ENCODE measurements at places on chromosomes 3 and 15.

- DNase-seq, result no peak
Observed at GRCh38 chr3:170642882-170643601, 57.2 kb upstream of the SLC7A14 start.

DNA sequence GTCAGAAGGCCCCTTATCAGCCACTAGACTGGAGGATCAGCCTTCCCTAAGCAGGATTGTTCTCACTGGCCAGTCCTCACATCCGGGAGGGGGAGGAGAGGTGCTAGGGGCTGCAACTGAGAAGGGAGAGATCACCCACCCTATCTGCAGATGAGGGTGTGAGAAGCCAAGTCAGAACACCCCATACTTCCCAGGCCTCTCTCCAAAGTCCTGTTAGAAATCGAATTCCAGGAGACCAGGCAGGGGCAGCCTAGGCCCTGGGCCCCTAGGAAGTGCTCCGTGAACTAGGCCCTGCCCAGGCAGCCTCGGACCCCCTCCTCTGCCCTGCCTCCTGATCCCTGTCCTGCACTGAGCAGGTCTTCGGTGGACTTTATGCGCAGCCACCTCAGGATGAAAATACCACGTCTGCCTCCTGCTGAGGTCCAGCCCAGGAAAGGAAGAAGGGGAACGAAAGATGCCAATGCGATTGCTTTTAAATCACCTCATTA lies 933 bp downstream of the DZIP1L start:
- DNase-seq, result no peak

DNA sequence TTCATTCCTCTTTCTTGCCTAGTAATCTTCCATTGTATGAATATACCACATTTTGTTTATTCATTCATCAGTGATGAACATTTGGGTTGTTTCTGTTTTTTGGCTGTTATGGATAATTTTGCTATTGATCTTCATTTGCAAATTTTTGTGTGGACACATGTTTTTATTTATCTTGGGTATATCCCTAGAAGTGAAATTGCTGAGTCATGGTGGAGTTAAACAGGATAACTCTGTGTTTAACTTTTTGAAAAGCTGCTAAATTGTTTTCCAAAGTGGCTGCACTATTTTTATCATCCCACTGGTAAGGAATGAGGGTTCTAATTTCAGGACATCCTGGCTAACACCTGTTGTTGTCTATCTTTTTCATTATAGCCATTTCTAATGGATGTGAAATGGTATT lies 74.6 kb upstream of the ARL6 start:
- DNase-seq, result no peak

DNA sequence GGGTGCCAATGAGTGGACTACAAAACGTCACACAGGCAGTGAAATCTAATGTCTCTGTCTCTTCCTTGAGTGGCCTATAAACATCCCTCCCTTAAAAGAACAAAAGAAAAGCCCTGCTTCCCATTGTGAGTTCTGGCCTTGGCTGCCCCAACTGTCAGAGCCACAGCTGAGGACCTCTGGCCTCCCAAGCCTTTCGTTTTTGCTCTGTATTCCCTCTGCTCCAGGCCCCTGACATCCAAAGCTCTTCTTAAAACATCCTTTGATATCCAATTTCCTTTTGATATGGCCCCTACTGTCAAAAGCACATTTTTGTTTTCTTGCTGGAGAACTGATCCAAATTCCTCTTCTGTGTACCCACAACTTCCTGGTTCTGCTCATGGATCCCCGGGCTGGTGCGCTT lies 126.8 kb downstream of the RORA start:
- DNase-seq, result no peak

DNA sequence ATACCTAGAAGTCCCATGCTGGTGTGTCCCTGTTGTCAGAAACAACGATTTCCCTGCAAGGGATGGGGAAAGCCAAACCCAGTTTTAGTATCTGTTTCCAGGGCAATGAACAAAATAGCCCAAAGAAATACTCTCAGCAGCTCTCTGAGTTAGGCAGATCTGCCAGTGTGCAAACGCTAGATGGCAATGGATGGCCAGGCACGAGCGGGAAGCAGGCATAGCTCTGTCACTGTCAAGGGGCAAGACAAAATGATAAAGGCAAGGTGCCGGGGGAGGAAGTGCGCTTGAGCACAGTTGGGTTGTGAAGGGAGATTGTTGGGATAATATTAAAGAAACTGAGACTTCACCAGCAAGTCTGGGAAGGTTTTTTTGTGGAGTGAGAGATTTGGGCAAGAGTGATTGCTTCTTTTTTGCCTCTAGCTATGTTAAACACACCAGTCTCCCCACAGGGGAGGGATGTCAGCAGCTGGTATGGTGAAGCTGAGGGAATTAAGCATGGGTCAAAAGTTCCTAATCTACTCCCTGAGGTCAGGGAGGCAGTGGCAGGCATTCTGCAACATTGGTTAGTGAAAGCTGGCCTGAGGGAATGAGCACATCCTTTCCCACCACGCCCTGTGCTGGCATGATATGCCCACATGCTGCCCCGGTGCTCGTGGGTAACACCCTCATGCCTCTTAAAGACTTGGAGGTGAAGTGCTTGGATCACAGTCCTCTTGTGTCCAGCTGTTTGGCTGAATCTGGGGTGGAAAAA lies 117.5 kb downstream of the PDCD6IP start:
- no peak for DNase-seq

DNA sequence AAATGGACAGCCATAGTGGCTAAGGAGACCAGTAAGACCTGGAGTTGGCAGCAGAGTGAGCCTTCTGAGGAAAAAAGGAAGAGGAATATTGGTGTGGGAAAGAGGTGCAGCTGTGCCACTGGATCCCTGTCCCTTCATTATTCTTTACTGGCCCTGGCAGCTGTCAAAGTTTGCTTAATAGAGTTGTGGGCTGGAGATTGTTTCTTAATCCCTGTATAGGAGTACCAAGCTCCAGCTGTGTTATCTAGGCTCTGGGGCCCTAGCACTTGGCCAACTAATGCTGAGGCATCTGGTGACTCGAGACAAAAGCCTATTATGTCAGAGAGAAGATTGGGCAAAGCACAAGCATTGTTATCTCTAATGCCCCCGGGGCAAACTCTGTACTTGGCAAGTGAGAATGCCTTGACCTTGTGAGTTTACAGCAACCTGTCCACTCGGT lies 61.4 kb downstream of the ZNF609 start:
- DNase-seq, result no peak

DNA sequence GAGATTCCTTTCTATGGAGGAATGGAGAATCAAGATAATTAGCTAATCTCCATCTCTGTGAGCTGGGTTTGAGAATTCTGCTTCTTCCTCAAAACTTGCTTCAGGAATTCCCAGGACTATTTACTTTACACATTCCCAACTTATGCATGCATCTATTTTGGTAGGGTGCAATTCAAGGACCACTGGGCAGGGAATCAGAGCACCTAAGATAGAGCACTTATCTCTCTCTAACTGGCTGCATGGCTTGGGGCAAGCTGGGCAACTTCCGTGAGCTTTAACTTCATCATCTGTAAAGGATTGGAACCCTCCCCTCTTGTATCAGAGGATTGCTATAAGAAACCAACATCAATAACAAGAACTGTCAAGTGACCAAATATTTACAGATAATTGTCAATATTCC lies 160.2 kb downstream of the PDCD6IP start:
- no peak for DNase-seq

GRCh38 chr15:41647262-41647661 lies 12.9 kb upstream of the MGA start:
- DNase-seq, result no peak

GRCh38 chr3:197331131-197331530 lies 32.7 kb upstream of the DLG1 start:
- DNase-seq, result no peak

- no peak for DNase-seq
Observed at GRCh38 chr15:49343546-49343945, 79.5 kb upstream of the FGF7 start.

DNA sequence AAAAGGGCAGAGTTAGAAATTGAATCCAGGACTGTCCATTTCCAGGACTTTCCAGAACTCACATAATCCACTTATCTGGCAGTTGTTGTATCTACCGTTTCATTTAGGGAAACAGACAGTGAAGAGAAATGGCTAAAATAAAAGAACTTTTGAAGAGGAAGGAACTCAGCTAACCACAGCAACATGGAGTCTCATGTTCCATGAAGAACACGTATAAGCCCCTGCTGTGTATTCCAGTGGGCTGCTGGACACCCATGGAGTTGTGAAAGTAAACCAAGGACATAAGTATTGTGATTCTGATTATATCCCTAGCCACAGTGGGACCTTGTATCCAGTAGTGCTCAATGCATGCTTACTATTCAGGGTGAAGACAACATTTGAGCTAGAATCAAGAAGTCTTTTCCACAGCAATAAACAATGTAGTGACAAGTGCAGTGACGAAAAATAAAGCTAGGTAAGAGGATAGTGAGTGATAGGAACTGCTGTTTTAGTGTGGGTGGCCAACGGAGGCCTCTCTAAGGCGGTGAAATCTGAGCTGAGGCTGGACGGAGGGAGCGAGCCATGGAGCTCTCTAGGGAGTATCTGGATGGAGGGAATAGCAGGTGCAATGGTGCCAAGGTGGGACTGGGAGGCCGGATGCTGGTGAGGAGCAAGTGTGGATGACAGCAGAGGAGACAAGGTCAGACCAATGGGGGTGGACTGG lies 26.8 kb upstream of the TRH start:
- no peak for DNase-seq

GRCh38 chr3:98545940-98546339 lies 14.2 kb downstream of the GPR15 start:
- no peak for DNase-seq

DNA sequence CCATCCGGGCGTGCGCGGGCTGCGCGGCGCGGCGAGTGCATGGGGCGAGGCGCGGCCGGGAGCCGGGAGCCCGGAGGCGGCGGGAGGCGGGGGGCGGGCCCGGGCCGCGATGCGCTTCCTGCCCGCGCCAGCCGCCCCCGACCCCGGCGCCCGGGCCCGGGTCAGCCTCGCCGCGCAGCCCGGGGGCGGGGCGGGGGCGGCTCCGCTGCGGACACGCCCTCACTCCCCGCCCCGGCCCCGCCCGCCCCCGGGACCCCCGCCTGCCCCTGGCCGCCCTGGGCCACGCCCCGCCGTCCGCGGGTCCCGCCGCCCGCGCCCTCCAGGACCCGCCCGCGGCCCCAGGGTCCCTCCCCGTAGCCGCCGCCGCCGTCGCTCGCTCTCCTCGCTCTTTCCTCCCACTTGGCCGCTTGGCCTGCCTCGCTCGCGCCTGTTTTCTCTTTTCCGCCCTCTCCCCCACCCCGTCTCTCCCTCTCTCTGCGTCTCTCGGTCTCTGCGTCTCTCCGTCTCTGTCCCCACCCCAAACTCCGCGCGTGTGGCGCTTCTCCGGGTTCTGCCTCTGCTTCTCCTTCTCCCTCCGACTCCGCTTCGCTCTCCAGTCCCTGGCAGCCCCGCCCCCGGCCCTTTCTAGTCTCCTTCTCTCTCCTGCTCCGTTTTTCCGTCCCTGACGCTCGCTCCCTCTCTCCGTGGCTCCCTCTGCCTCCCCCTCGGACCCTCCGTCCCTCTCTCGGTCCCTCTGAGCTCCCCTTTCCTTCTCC lies at the start of gene PLXND1:
TSS of gene PLXND1 (minus strand) at position 41 of the 755 bp plus-strand sequence. CDS start at position 4, 37 bp downstream.
- peak; percentile 50 for DNase-seq

GRCh38 chr3:159824333-159824732 lies 164.3 kb upstream of the IL12A start:
- DNase-seq, result no peak

GRCh38 chr3:66839508-66839907 lies 158.6 kb upstream of the KBTBD8 start:
- no peak for DNase-seq

DNA sequence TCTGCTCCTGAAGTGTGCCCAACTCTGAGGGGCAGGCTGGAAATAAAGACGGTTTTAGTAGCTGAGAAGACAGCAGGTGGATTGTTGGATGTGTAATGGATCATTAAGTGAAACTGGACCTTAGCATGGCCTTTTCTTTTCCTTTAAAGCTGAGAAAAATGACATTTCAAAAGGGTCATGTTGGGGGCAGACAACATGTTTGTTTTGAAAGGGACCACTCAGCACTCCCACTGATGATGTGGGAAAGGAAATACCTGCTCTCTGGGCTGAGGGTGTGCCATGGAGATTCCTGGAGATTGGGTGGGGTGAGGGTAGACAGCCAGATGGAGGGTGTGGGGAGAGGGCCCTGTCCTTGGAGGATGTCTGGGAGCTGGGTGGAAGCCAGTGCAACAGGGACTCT lies 38.4 kb downstream of the ANAPC13 start:
- DNase-seq, result no peak

DNA sequence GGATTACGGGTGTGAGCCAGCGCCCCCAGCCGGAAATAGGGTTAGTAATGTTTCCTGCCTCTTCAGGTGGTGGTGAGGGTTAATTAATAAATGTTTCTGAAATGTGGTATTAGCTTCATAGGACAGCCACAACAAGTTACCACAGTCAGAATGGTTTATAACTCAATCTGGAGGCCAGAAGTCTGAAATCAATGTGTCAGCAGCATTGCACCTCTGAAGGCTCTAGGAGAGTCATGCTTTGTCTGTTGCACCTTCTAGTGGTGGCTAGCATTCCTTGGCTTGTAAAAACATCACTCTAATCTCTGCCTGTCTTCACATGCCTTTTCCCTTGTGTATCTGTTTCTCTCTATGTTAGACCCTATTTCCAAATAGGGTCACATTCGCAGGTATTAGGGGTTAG lies 7.8 kb upstream of the RPSA start:
- DNase-seq, result no peak

DNA sequence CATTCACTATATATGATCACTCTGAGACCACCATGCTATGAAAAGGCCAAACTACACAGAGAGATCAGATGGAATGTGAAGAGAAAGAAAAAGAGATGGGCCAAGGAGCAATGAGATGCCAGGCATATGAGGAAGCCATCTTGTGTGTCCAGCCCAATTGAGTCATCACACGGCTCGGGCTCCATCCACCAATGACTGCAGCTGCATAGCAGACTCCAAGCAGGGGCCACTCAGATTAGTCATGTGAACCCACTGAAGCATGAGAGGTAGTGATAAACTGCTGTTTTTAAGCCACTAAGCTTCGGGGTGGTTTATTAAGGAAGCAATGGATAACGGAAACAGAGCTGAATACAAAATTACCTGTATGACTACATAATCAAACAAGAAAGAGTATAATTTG lies 185.9 kb downstream of the SUCLG2 start:
- DNase-seq, result no peak

DNA sequence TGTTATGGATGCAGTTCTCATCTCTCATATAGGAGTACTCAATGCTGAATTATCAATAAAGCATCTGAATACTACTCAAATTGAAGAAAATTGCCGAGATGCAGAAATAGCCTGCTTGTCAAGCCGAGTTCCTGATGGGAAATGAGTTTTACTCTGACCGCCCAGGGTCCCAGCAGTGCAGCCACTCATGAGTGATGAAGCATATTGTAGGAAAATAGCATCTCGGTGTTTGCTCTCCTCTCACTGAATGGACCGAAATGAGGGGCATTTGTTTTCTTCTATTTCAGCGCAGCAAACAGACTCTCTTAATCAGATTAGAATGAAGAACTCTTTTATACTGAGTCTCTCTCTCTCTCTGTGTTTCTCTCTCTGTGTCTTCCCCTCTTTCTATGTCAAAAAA lies 190.0 kb downstream of the GABRB3 start:
- no peak for DNase-seq

GRCh38 chr3:40939741-40940130 lies 259.6 kb upstream of the CTNNB1 start:
- DNase-seq, result no peak
